ENCODE measurements at places on chromosomes 4 and X.

DNA sequence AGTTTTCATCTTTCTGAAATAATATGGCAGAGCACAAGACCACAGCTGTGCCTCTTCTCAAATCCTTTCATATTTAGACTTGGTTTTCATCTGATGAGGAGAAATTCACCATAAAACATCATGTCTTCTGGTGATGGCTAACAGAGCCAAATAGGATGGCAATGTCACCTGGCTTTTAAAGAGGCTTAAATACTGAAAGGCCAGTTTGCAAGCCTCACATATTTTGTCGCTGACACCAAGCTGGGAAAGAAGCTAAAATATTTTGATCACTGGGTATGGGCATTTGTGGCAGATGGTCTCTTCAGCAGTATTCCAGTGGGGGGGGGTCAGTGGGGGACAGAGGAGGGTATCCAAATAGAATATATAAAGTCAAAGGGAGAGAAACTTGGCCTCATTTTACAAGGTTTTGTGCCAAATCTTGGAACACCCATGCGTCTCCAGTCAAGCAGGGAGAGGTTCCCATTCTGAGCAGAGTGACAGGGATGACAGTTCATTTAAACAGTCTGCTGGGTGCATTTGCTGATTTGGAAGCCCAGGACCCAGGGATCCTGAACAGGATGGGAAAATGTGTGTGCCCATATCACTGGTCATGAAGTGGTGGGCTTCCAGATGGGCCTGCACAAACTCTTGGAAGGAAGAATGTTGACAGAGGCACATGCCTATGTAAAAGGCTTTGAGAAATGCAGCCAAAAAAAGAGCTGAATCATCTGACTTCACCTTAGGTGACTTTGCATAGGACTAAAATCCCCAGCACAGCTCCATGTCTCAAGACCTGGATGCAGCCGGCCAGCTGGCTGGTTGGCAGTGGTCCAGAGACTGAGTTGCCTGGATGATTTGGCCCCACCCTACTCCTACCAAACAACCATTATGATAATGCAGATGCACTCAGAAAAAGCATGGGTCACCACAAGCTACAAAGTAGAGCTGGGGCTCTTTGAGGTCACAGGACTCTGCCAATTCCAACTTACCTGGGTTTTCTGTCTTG is 484.4 kb upstream of the NR3C2 start:
- DNase-seq: no peak

DNA sequence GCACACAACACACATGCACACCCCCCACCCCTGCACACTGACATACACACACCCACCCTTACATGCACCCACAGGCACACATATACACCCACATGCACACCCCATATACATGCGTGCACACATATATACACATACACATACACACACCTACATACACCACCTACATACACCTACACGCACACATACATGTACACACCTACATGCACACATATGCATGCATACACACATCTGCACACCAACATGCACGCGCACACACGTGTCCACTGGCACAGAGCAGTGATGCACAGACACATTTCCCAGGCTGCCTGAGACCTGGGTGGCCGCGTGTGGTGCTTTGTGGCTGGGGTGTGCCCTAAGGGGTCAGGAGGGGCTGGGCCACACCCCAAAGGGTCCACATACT is 31.7 kb downstream of the FGFRL1 start:
- DNase-seq: no peak

DNA sequence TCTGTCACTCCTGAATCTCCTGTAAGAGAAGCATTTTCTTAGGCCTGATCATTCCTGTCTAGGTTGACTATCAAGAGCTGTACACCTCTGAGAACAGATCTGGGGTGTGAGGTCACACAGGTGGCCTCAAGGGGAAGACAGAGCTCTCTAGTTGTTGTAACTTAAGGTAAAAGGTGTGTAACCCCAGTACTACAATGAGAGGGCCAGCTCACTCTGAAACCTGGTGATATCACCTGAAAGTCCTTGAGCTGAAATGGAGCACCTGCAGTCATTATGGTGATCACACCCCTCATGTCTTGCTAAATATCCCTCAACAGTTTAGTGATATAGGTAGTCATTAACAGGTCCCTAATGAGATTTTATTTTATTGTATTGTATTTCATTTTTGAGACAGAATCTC is 8.8 kb upstream of the FAM9C start:
- no peak for DNase-seq

DNA sequence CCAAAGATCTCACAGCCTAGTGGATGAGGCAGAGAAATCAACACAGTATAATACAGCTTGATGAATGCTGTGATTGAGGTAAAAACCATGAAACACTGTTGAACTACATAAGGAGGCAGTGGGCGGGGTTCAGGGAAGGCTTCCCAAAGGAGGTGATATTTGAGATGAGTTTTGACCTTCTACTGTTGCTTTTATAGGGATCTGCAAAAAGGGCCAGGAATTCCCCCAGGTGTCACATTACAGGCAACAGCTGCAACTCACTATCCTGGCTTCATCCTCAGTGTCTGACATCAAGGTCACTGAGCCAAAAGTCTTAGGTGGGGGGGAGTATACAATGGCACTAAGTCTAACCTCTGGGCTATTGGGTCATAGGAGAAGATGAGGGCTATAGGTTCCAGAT is 185.7 kb upstream of the NRK start:
- no peak for DNase-seq

DNA sequence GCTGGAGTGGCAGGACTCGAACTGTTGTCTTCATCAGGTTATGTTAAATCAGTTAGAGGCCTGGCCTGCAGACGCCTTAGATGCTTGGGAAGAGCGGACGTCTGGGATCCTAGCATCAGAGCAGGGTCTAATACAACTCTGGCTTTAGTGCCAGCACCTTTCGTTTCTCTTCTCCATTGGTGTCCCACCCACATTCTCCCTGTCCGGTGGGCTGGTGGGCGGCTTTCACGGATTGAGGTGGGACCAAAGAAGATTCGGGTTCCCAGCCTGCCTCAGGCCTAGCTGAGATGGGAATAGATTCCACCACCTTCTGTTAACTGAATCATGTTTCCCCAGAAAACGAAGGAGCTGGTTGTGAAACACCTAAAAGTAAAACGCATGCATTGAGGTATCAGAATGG is 939 bp downstream of the PDK3 start:
- no peak for DNase-seq

DNA sequence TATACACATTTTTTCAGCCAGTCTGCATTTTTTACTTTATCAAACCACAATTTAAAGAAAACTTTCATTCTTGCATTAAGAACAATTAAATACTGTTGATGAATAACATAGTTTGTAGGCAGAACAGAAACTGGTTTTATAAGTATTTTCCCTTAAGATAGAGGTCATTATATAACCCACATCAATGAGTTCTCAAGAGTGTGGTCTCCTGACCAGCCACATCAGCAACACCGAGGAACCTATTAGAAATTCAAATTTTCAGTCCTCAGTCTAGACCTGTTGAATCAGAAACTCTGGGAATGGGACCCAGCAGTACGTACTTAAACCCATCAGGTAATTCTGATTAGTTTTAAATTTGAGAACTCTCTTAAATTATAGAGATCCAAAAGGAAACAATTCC is 299.6 kb upstream of the ARSJ start:
- DNase-seq: no peak

DNA sequence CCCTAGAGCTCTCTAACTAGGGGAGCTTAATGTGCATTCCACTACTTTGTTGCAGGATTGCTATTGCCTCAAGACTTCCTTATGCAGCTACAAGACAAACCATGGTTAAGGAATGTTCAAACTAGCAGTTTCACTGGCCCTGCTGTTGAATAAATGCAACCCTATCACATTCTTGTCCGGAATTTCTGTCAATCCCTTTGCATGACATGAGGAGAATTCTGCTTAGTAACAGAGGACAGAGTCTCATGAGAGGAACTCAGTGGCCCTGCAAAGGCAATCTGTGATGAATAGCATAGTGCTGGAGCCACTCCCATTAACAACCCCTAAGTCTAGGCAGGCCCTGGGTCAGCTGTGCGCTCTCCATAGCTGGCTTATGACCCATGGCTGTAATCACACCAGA is 30.7 kb upstream of the SGMS2 start:
- no peak for DNase-seq

GRCh38 chr4:94112644-94113043 is 95.0 kb upstream of the SMARCAD1 start:
- DNase-seq: no peak

DNA sequence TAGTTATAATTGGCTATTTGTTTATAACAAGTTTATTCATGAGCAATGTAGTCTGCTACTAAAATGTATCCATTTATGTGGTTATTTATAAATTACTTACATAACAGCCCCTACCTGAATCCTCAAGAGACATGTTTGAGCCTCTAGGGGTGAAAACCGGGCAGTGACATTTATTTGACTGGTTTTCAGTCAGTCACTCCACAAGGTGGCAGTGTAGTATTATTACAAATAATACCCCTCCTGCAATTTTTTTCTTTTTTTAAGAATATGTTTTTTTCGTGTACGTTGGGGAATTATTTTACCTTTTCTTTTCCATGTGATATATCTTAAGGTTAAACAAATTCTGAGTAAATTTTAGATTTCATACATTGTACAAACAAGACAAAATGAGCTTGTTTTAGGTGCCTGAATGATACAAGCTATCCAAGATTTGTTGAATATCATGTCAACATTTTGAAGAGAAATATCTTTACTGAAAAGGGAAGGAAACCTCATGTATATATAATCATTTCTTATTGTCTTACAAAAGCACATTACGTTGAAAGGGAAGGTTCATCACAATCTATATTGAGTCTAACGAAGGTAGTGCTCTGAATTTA is 598.7 kb upstream of the TECRL start:
- DNase-seq: no peak

DNA sequence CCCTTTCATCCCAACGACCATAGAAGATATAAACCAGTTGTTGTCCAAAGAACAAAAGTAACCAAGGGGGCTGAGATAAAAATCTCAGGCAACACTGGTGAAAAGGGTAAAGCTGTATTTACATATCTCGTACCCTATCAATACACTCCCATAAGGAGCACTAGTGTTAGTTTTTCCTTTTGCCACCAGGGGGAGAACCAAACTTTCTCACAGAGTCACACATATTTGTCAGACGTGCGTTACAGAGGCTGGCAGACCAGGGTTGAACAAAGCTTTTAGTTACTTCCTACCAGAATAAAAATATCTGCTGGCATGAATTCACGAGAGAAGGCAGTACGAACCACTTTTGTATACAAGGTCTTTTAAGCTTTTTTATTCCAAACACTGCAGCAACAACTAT is 88.3 kb downstream of the AMELX start:
- DNase-seq: no peak

DNA sequence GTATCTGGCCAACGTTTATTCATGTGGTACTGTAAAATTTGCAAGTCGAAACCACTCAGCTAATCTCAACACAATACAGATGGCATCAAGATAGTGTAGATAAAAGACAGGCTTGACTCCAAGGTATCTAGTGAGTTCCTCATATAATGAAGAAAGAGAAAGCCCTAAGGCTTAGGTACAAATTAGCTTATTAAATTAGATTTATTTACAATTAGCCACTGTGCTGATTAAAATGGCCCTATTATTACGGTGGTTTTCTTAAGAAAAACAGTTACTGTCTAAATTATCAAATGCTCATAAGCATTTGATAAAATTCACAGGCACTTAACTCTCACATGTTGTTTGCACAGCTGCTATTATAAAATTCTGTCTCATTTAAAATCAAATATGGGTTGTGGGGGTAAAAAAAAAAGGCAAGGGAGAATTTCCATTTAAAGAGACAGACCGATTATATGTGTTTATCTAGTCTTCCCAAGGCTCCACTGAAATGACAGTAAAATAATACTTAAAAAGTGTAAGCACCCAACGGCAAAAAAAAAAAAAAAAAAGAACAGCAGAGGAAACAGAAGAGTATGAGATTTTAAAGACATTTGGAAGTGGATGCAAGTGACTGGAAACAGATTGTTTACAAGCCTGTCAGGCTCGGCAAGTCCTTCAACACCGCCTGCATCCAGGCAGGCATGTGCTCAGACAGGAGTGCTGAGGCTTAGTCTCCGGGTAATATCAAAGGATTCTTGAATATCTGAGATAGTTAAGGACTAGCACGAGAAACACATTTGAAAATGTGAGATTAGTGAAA is 55.1 kb downstream of the FAM13A start:
- DNase-seq: no peak

DNA sequence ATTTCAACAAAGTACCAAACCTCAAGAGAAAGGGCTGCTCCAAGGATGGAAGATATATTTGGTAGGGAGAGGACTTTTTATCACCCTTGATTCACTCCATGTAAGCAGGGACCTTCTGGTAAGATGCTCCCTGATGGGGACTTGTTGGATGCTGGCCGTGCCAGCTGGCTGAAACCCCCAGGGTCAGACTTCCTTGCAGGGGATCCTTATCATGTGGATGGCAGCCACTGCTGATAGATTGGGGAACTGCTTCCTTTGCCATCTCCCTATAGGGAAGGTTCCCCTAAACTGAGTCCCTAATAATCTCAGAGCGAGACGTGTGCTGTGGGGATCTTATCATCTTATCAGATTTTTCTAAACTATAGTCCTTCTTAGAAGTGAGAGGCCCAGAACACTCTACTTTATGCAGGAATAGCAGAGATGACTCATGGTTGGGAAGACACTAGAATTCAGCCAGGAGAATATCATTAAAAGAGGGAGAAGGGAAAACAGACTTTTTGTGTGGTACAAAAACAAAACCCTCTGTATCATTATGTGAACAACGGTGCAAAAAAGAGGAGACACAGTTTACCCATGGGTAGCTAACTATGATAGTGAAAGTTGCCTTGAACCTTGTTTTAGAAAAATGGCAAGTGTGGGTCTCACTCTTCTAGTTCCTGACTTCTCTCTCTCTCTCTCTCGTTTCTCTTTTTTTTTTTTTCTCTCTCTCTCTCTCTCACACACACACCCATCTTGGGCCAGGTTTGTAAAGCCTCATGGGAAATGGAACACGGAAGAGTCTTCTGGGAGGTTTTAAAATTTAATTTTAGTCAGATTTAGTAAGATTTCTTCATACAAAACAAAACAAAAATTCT is 16.1 kb downstream of the RHOH start:
- no peak for DNase-seq

DNA sequence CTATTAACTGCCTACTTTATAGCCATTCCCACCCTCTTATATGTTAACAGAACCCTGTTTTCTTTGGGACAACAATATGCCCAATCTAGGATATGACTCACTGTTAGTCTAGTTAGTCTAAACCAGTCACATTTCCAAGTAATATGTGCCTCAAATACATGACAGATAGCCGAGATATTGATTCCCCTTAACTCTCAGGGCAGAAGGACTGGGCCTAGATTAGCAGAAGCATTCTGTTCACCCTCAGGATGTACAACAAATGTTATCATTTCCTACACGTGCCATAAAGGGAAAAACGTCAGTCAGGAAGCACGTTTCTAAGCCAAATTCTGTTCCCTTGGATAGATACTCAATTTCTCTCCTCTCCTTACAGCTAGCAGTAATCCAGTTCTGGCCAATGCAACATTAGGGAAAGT is 114.1 kb downstream of the SLC10A7 start:
- DNase-seq: no peak
